ENCODE measurements at places on chromosomes 16 and 17.
A peak's percentile ranks its signal among the peaks of the same experiment; 100 is the strongest.

- H3K27ac ChIP-seq = no peak overlapping the region
- H3K36me3 ChIP-seq = no peaks in the 10 kb centered on the region
- H3K4me3 ChIP-seq = no peak overlapping the region
- H3K27me3 ChIP-seq = peaks cover 41% of the 10 kb centered on the region
Measured at GRCh38 chr17:28509789-28510188, 3.6 kb downstream of the FOXN1 start.

DNA sequence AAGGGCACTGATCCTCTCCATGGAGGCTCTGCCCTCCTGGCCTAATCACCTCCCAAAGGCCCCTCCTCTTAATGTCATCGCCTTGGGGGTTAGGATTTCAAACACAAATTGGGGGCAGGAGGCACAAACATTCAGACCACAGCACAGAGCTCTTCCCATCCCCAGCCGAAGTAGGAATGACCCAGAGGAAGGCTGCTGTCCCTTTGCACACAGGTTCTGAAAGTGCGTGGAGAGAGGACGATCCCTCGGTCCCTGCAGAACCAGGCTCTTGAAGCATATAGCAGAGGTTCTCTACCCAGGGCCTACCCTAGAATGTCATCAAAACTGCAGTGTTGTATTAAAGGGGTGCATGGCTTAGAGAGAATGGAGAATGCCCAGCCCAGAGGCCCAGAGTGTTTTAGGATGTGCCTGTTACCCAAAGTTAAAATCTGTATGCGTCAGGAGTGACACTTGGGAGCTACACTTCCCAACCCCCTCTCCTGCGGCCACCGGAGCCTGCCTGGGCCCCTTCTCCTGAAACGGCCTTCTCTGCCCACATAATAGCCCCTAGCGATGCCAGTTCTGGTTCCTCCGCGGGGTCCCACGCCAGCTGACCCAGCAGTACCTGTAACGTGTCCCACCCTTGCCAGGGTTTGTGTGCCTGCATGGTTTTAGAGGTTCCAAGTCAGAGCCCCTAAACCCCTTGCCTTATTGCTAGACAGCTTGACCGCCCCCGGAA lies 159.5 kb upstream of the CACNG5 start:
- DNase-seq = no peak
- H3K36me3 ChIP-seq = no peaks in the 10 kb centered on the region
- H3K27me3 ChIP-seq = no peaks in the 10 kb centered on the region
- no peak overlapping the region for H3K4me3 ChIP-seq
- no peak overlapping the region for H3K27ac ChIP-seq
- H3K4me1 ChIP-seq = no peaks in the 10 kb centered on the region

- DNase-seq = peak; percentile 10
- no peaks in the 10 kb centered on the region for H3K36me3 ChIP-seq
- H3K4me1 ChIP-seq = no peaks in the 10 kb centered on the region
- peaks cover 2% of the 10 kb centered on the region for H3K27me3 ChIP-seq
Measured at GRCh38 chr17:27414271-27414670, 42.0 kb upstream of the KSR1 start.

- H3K36me3 ChIP-seq = no peaks in the 10 kb centered on the region
- no peak overlapping the region for H3K4me3 ChIP-seq
- H3K27me3 ChIP-seq = peaks cover 1% of the 10 kb centered on the region
- no peaks in the 10 kb centered on the region for H3K4me1 ChIP-seq
- peak; percentile 26 for DNase-seq
- no peak overlapping the region for H3K27ac ChIP-seq
Measured at GRCh38 chr16:22098405-22099255, 6.3 kb downstream of the VWA3A start.

DNA sequence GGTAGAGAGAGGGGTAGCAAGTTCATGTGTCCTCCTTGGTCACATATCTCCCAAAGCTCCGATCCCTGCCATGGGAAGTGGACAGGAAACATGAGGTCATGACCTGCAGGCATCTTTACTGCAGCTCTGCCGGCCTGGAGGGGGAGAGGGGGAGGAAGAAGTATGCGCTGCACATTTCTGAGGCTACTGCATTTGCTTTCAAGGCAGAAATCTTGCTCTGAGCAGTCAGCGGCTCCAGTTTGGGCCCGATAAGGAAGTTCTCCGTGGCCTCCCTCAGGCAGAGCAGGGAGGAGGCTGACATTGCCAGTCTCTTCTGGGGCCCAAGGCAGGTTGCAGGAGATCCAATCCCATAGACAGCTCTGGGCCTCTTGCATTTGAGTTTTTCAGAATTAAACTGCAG lies 1.5 kb upstream of the NHERF1 start:
- DNase-seq = no peak
- peaks cover 15% of the 10 kb centered on the region for H3K4me1 ChIP-seq
- H3K27me3 ChIP-seq = peaks cover 7% of the 10 kb centered on the region
- no peaks in the 10 kb centered on the region for H3K36me3 ChIP-seq
- H3K4me3 ChIP-seq = no peak overlapping the region
- H3K27ac ChIP-seq = no peak overlapping the region

DNA sequence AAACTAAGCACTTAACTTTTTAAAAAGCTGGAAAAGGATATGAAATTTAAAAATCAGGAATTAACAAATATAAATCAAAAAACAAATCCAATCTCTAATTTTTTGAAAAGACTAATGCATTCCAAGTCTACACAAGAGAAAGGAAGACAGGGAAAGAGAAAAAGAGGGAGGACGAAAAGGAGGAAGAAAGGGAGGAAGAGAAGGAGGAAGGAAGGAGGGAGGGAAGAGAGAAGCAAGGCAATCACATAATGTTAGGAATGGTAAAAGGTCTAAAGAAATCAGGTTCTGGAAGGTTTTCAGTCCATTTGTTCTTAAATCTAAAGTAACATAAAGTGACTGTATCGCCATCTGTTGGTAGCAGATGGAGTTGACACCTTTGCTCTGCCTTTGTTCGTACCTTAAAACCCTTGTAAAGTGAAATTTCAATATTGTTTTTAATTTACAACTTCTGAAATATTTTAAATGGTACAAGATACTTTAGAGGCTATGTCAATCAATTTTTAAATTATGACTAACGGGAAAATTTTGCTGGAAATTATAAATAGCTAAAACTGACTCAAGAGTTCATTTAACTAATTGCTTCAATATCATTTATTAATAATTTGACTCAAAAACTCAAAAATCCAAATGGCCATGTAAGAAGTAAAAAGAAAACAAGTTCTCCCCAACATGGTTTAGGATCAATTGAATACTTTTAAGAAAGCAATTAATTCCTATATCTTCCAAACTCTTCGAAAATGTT lies 20.4 kb upstream of the CDYL2 start:
- DNase-seq = peak; percentile 46
- H3K4me1 ChIP-seq = no peaks in the 10 kb centered on the region
- no peaks in the 10 kb centered on the region for H3K36me3 ChIP-seq
- no peak overlapping the region for H3K27ac ChIP-seq

GRCh38 chr16:23682181-23682580 lies 3.5 kb downstream of the PLK1 start:
- no peak for DNase-seq
- peaks cover 23% of the 10 kb centered on the region for H3K4me1 ChIP-seq
- peaks cover 36% of the 10 kb centered on the region for H3K36me3 ChIP-seq
- no peak overlapping the region for H3K27ac ChIP-seq
- H3K27me3 ChIP-seq = no peaks in the 10 kb centered on the region
- no peak overlapping the region for H3K4me3 ChIP-seq

DNA sequence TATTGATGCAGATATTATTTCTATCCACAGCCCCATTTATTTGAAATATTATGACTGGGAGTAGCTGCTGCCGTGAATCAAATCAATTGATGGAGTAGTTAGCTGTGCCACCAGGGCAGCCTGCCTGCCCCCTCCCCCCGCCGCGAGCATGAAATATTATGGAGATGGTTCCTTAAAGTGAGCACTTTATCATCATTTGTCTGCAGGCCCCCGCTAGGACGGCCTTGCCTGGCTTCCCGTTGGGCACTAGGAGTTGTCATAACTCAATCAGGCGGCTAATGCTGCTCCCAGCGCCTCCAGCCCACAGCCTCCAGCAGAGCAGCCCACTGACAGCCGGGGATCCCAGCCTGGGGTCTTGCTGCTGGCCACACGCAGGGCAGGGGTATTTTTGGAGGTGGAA lies 173.9 kb downstream of the SALL1 start:
- DNase-seq = no peak
- no peaks in the 10 kb centered on the region for H3K36me3 ChIP-seq
- H3K4me3 ChIP-seq = no peak overlapping the region
- no peaks in the 10 kb centered on the region for H3K4me1 ChIP-seq

- no peak overlapping the region for H3K4me3 ChIP-seq
- DNase-seq = no peak
- H3K27me3 ChIP-seq = no peaks in the 10 kb centered on the region
Measured at GRCh38 chr17:73910206-73910605, 266.0 kb upstream of the SDK2 start.

DNA sequence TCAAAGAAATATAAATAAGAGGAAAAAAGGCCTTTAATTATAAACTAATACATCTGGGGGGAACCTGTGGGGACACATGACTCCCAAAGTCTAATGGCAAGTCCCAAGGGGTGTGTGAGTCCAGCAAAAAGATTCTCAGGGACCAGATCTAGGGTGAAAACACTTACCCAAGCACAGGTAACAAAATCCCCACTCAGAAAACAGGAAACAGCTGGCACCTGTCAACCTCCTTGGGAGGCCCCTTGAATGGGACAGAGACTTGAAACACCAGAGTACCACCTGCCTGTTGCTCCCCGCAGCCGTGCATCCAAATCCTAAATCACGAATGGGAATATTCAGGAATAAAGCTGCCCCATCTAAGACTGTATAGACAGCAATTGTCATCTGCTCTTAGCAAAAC lies 461.2 kb upstream of the CDH5 start:
- H3K4me3 ChIP-seq = no peak overlapping the region
- DNase-seq = no peak
- no peaks in the 10 kb centered on the region for H3K36me3 ChIP-seq
- H3K27ac ChIP-seq = no peak overlapping the region
- H3K4me1 ChIP-seq = no peaks in the 10 kb centered on the region
- H3K27me3 ChIP-seq = peaks cover 8% of the 10 kb centered on the region

GRCh38 chr17:12726131-12726530 lies 60.4 kb downstream of the MYOCD start:
- H3K36me3 ChIP-seq = no peaks in the 10 kb centered on the region
- H3K4me3 ChIP-seq = no peak overlapping the region
- no peak overlapping the region for H3K27ac ChIP-seq
- DNase-seq = no peak

DNA sequence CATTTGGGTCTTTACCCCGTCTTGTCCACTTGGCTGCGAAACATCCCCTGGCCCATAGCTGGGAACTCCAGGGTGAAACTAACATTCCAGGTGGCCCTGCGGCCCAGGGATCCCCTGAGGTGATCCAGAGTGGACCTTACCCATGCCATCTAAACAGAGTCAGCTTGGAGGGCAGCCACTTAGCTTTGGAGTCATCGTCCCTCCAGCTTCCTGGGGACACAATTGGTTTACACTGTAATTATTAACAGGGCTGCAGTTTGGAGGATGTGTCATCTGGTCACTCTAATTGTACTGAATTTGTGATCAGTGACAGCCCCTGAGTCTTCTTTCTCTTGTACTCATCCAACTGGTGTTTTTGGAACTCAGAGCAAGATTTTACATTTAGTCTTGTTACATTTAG lies 149.9 kb downstream of the ENGASE start:
- H3K36me3 ChIP-seq = no peaks in the 10 kb centered on the region
- no peak overlapping the region for H3K27ac ChIP-seq
- no peak overlapping the region for H3K4me3 ChIP-seq

GRCh38 chr16:17323171-17323570 lies 147.6 kb downstream of the XYLT1 start:
- no peak overlapping the region for H3K27ac ChIP-seq
- H3K36me3 ChIP-seq = no peaks in the 10 kb centered on the region
- no peaks in the 10 kb centered on the region for H3K27me3 ChIP-seq
- no peak overlapping the region for H3K4me3 ChIP-seq
